Left colon (tissue), 2 donors: ENCODE measurements at places on chromosomes 3 and 15. TPM values are rescaled to one million over a fixed set of nuclear protein-coding genes. Genes with fewer than 3 reads are reported as not detected.

Gene SNTN
- 0.39 TPM for total RNA-seq

Gene FAM43A
- total RNA-seq = 73.4 TPM

Gene SCN11A
- 0.61 TPM for total RNA-seq

Gene RASL12
- 9.2 TPM for total RNA-seq

Gene SNURF
- 3.7 TPM for total RNA-seq

Gene C3orf85
- total RNA-seq = 31.9 TPM

Gene CIDEC
- 24.6 TPM for total RNA-seq

Gene SMAD6
- total RNA-seq = 11.2 TPM

- no peak for DNase-seq
Observed at GRCh38 chr3:197613199-197613598, 57.4 kb upstream of the BDH1 start.

- no peak for DNase-seq
Observed at GRCh38 chr3:111768571-111769100, 90.4 kb upstream of the PHLDB2 start.

DNA sequence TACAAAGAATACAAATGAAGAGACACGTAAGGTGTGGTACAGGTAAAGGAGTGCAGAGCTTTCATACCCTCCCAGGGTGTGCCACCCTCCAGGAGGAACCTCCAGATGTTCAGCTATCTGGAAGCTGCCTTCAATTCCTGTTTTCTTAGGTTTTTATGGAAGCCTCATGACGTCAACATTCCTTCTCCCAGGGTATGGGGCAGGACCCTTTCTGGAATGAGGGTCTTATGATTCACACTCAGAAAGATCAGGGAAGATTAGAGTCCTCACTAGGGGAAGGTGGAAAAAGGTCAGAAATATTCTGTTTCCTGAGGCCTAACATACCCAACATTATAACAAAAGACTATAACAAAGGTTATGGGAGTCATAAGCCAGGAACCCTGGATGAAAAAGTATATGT is 99.8 kb upstream of the PLCL2 start:
- DNase-seq = no peak

- DNase-seq = no peak
Observed at GRCh38 chr3:160126761-160127160, 98.5 kb upstream of the C3orf80 start.

DNA sequence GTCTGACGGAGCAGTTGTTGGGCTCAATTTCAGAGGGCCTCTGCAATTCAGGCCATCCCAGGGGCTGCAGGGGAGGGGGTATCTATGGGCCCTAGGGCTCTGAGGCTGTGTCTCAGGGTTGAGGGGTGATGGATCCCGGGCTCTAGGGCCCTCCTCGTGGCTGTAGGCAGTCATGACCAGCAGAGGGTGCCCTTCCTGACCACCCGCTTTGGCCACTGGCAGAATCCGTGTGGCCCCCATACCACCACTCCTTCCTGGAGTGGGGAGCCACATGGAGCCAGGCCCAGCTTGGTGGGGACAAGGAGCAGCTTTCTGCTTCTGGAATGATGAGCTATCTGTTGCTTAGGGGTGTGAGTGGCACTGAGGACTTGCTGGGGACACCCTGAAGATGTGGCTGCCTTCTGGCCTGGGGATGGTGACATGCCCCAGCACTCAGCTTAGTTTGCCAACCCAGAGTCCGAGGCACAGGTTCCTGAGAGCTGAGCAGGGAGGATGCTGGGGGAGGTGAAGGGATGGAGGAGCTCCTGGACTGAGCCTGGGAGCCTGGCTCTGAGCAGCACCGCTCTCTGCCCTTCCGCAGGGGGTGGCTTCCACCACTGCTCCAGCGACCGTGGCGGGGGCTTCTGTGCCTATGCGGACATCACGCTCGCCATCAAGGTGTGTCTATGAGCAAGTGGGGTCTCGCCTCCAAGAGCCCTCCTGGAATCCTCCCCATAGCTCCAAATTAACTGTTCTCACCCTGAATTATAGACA is 20.2 kb downstream of the HDAC11 start:
- DNase-seq = no peak

DNA sequence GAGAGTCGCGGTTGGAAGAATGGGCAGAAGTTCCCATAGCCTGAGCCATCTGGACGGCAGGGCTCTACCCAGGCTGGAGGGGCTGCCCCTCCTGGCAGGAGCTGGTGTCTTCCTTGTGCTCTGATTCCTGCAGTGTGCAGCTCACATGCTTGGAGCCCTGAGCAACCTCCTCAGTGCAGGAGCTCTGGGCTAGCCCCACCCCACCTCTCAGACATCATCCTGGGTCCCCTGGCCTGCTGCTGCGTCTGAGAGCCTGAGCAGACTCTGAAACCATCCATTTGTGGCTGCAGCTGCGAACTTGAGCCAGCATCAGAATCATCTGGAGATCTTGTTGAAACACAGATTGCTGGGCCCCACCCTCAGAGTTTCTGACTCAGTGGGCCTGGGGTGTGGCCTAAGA is 42.8 kb downstream of the POMGNT2 start:
- no peak for DNase-seq

DNA sequence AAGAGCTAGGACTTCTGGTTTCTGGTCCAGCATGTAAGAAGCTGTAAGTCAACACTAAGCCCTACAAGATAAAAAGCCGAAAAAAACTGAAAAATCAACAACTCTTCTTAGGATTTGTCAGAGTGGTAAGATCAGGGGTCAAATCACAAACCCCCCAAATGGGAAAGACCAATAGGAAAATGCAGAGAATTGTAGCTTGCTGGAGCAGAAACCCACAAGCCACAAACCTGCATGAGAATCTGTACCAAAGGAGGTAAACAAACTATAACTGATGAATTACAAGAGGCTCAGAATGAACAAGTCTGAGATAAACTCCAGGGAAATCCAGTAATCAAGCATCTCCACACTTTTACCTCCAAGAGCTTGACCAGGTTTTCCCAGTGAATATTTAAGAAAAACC is 36.0 kb downstream of the RFX7 start:
- DNase-seq = no peak

- DNase-seq = peak; percentile 28
Observed at GRCh38 chr3:71629711-71630110, 46.2 kb upstream of the FOXP1 start.

GRCh38 chr3:43892061-43892460 is 201.3 kb downstream of the ABHD5 start:
- DNase-seq = no peak

DNA sequence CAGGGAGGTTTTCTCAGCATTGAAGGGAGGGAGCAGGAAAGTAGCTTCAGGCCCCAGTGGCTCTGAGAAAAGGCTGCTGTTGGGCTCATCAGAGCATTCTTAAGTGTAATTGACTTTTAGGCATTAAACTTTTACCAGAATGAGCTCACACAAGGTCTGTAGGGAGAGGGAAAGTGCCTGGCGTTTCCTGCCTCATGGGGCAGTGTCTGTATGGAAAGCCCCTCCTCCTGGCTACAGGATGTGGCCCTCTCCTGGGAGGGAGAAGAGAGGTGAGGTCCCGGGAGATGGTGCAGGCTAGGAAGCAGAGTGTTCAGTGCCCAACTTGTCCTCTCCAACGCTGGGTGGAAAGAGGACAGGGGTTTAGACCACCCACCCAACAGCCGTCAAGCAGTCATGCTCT is 21.3 kb upstream of the SCN10A start:
- DNase-seq = no peak

GRCh38 chr15:49200347-49200746 is 30.3 kb downstream of the GALK2 start:
- no peak for DNase-seq
